ENCODE measurements at places on chromosomes 1 and 21.

DNA sequence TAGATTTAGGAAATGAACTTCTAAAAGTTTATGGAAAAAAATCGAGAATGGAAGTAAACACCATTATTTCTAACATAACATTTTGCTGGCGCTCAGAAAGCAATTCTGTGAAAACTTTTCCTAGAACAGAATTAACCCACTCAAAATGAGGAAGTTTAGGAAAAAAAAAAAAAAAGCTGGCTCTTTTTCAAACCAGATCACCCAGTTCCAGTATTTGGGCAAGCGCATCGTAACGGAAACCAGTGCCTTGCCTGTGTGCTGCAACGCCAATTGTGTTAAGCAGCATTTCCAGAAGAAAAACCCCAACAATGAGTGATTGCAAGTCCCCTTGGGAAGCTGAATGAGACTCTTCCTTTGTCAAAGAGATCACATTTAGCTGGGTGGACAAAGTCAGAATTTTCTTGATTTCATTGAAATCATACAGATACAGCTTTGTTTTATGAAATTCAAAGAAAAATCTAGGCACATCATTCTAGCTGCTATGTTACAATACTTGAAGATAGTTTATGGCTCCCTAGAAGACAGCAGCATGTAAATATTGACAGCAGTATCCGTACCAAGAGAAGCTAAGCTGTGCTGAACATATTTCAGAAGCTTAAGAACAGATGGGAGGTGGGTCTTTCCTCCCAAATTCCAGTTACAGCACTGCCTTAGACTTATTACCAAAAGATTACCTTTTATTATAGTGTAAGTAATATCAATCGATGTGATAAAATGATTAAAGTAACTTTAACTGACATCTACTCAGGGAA lies 113.4 kb downstream of the ERG start:
- no peak for DNase-seq

DNA sequence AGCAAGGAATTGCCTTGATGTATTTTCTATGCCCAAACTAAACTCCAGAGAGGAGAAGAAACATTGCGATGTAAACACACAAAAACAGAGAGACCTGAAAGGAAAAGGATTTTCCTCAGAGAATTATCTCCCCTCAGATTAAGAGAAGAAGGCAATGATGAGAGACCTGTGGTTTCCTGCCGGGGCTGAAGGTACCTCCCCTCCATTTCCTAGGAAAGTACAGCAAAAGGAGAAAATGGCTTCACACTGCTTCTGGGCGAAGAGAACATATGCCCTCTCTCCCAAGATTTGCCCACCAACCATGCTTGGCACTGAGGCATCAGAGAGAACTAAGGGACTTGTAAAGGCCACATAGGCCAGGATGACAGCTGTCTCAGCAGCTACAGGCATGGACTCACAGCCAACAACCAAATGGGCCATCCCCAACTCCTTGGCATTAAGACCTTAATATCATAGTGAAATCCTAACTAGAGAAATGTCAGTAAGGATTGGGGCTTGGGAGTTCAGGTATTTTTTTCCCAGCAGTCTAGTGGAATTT lies 523.0 kb downstream of the PTPRC start:
- no peak for DNase-seq

- no peak for DNase-seq
Measured at GRCh38 chr1:166876540-166876838, 425 bp upstream of the TADA1 start.

GRCh38 chr1:29269382-29269781 lies 33.1 kb downstream of the PTPRU start:
- DNase-seq: no peak

DNA sequence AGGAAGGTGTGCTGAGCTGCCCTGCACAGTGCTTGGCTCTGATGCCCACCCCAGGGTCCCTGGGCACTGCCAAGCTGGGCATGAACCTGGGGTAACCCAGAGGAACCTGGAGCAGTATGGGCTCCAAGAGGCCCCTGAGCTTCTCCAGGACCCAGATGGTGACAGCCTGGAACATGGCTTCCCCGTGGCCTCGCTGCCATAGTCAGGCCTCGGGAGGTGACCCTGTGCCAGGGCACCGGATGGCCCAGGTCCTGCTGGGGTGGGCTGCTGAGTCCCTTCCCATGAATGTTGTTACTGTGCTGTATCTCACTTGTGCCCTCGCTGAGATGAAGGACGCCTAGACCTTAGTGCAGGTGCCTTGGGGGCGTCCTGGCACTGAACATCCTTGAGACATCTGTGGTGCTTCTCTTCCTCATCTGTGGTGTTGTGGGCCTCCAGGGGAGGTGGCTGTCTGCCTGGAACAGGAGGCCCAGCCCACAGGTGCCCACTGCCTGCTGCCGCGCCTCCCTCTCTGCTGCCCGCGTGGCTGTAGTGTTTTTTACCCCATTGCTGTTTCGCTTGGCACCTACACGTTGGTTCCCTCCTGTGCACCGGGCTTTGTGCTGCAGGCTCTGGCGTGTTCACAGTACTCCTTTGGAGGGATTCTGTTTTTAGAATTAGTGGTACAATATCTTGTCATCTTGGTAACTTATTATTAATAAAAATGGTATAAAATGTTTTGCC lies 160.3 kb downstream of the PCBP3 start:
- no peak for DNase-seq
